ENCODE measurements at places on chromosomes 13 and 19. TPM values are rescaled to one million over a fixed set of nuclear protein-coding genes. Genes with fewer than 3 reads are reported as not detected.

DNA sequence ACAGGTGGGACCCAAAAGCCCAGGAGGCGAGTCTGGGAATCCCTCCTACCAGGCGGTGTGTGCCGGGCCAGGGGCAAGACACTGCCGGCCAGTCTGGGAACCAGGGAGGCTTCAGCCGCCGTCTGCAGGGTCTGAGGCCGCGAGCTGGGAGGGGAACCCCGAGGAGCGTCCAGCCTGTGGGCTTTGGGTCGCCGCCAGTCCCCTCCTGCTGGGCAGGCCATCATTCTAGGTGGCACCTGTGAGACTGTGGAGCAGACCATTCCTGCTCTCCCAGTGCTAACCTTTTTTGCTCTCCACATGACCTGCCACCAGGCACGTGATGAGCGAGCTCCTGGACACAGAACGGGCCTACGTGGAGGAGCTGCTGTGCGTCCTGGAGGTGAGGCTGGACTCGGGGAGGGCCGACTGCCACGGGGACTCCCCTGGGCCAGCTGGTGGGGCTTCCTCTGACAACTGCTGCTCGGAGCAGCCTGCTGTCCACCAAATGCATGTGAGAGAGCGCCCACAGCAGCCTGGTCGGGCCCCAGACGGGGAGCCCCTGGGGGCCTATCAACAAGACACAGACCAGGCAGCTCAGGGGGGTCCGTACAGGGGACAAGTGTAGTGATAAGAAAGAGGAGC, 24.6 kb upstream of the F7 start:
- DNase-seq = no peak
- H3K4me3 ChIP-seq = no peak overlapping the region
- no peaks in the 10 kb centered on the region for H3K27me3 ChIP-seq
- H3K27ac ChIP-seq = no peak overlapping the region
- H3K36me3 ChIP-seq = peaks cover 8% of the 10 kb centered on the region

- no peak overlapping the region for H3K27ac ChIP-seq
- no peak for DNase-seq
- no peaks in the 10 kb centered on the region for H3K36me3 ChIP-seq
- H3K27me3 ChIP-seq = 0 out of 3 replicates have a peak, but pooled peaks cover 2% of the 10 kb centered on the region
- H3K4me1 ChIP-seq = no peaks in the 10 kb centered on the region
Observed at GRCh38 chr19:16938211-16938610, 49.4 kb downstream of the F2RL3 start.

GRCh38 chr19:45804959-45805230, 10.2 kb downstream of the RSPH6A start:
- H3K4me3 ChIP-seq = no peak overlapping the region
- no peak for DNase-seq
- H3K4me1 ChIP-seq = peaks cover 21% of the 10 kb centered on the region
- no peak overlapping the region for H3K27ac ChIP-seq
- H3K36me3 ChIP-seq = no peaks in the 10 kb centered on the region
- H3K27me3 ChIP-seq = peaks cover 1% of the 10 kb centered on the region

DNA sequence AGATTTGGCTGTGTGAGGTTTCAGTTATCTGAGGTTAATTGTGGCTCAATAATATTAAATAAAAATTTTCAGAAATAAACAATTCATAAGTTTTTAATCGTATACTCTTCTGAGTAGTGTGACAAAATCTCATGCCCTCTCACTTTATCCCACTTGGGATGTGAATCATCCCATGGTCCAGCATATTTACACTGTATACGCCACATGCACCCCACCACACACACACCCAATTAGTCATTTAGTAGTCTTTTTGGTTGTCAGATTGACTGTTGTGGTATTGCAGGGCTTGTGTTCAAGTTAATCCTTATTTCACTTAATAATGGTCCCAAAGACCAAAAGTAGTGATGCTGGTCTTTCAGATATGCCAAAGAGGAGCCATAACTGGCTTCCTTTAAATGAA, 66.4 kb upstream of the PCDH9 start:
- no peaks in the 10 kb centered on the region for H3K27me3 ChIP-seq
- no peaks in the 10 kb centered on the region for H3K36me3 ChIP-seq
- DNase-seq = no peak
- no peak overlapping the region for H3K4me3 ChIP-seq

ZNF541 gene
- polyA plus RNA-seq = 0.03 TPM

DNA sequence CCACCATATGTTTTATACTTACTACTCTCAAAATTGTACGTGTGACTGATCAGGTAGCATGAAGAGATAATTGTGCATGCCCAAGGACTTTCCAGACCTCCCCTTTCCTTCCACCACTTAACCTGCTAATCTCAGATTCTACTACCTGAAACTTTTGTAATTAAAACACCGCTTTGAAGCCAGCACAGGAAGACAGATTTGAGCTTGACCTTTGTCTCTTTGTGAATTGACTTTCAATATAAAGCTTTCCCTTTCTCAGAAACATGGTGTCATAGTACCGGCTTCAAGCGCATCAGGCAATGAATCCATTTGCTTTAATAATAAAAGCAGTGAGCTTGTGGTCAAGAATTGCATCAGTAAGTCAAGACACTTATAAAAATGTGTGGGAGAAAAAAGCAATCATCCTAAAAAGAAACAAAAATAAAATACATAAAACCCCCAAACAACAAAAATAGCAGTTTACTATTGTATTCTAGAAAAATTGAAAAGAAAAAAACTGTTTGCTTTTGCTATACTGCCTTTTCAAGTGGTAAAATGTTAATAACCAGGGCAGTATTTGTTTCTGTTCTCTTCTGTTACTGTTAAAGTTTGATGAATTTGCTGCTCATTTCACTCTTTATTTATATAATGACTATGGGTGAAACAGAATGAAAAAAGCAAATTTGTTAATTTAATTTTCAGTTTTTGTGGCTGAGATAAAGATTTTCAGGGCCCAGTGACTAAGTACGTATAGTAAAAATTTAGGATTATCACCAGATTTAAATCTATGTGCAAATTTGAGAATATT, 2075.3 kb downstream of the PCDH9 start:
- DNase-seq = no peak
- H3K27ac ChIP-seq = no peak overlapping the region
- H3K4me1 ChIP-seq = no peaks in the 10 kb centered on the region
- H3K27me3 ChIP-seq = no peaks in the 10 kb centered on the region

PLIN4 gene
- 1.1 TPM for polyA plus RNA-seq

Measured in HepG2 (cell line).